ENCODE measurements at places on chromosomes 5 and 9.

DNA sequence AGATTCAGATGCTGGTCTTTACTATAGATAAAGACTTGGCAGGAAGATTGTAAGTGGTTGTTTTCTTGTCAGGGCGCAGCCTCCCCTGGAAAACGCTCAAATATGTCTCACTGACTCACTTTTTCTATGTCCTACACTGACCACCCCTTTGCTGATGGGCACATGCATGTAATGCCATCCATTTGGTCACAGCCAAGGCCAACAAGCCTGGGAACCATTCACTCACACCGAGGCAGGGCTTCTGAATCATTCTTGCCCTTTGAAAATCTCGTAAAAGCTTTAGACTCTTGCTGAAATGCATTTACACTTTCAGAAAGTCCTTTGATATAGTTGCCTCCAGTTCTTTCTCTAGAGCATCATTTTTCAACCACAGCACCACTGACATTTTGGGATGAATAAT, 249.4 kb downstream of the ACTL7B start:
- DNase-seq, result no peak

DNA sequence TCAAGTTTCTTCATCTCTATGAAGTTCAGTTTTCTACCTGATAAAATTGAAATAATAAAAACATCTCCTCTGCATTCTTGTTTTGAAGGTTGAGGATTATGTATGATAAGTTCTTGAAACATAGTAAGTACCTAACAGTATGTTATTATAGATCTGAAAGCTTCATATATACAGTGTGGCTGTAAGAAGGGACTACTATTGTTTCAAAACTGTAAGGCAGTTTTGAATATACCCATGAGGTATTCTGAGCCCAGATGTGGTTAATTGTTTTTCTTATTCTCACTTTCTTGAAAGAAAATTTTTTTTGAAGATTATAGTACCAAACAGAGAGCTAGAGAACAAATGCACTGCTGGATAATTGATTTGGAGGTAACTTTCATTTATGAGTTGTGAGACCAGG, 383.2 kb downstream of the CHSY3 start:
- no peak for DNase-seq

DNA sequence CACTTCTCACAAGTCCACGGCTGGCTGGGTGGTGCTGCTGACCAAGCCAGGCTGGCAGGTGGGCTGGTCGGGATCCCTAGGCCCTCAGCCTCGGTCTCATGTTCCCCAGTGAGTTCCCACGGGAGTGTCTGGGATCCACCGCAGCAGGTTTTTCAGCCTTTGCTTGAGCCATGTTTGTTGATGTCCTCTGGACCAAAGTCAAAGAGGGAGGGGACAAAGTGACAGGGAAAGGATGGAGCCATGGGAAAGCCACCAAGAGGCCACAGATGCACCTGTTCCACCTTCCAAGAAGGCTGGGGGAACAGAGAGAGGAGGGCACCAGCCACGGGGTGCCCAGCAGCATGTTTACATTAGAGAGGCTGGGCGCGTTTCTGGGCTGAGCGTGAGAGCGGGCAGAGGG, 2.8 kb upstream of the UBAC1 start:
- DNase-seq, result no peak

GRCh38 chr5:154087260-154087659, 48.5 kb downstream of the MFAP3 start:
- no peak for DNase-seq

DNA sequence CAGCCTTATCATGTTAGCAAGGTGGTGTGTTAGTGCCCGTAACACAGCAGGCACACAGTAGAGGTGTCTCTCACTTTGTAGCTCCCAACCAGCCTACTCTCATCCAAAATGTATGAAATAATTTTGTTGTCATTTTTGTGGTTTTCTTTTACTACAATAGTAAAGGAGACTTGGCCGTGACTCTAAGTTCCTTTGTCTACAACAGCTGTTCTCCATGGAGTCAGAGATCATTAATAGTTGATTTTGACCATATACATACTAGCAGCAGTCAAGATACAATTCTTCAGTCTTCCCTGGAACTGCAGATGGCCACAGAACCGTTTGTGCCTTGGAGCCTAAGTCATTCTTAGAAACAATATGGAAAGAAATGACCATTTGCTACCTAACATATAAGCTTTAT, 567.1 kb downstream of the TLR4 start:
- DNase-seq, result no peak

DNA sequence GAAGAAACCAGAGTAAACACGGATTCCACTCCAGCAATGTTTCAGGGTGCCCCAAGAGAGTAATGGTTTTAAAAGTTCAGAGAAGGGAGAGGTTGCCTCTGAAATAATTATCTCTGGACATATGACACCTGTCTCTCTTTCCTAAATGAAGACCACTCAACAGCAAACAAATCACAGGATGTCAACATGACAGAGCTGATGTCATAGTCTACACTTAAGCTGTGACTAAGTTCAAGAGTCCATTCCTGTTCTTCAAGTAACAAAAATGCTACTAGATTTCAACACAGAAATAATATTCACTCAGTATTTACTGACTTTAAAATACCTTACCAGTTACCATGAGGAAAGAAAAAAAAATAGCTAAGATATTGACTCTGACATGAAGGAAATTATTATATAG, 44.7 kb upstream of the SLC30A5 start:
- no peak for DNase-seq

DNA sequence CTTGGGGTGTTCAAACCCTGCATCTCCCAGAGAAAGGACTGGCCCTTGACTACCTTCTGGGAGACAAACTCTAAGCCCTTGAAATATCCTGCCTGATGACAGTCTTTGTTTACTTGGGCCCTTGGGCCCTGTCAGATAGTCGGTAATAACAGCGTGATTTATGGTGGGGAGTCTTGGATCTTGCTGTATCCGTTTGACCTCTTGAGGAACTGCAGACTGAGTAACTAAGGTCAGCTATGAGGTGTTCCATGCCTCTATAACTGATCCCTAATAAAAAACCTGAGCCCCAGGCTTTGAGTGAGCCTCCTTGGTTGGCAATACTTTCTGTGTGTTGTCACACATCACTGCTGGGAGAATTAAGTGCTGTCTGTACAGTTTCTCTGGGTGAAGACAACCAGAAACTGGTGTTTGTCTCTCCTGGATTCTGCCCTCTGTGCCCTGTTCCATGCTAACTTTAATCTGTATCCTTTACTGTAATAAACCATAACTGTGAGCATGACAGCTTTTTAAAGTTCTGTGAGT, 56.2 kb upstream of the ANKRD33B start:
- no peak for DNase-seq

DNA sequence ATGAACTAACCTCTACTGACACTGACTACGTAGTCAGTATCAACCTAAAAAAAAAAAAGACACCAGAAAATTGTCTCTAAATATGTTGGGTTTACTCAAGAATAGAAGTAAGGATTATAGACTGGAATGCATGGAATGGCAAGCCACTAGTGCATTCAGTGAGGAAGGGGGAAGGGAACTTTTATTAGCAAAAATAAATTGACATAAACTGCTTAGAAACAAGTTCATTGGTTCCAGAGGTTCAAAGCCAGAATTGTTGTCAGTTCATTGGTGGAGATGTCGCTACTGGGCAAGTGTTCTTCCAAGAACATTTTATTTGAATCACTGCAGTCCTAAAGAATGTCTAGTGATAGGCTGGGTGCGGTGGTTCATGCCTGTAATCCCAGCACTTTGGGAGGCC, 26.1 kb upstream of the AOPEP start:
- DNase-seq, result no peak

- peak; percentile 87 for DNase-seq
Measured at GRCh38 chr9:136483589-136484152, 831 bp upstream of the SEC16A start.

DNA sequence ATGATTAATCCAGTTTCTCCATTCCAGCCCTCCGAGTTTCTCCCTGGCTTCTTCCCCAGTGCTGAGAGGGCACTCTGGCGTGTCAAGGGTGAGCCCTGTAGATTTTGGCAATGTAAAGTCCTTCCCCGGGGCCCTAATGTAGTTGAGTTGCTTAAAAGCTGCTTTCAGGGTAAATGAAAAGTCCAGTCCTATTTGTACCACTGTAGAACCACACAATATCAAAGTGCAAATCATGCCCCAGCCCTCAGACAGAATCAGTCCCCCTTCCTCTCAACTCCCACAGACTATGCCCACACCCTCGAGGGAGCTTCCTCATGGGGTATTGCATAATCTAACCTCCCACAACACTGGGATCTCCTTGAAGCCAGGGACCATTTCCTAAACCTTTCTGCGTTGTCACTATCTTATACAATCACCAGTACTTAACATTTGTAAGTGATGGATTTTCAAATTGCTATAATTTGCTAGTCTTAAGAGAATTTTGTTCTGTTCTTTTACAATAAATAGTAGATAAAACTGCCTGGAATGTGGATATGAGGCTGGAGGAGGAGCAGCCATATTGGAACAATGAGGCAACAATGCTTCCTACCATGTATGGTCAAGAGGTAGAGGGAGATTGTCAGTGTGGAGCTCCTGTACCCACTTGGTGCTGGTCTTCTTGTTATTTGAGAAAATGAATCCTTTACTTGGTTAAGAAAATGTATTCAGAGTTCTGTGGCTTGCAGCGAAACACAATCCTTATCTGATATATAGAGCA, 34.4 kb downstream of the ZNF366 start:
- no peak for DNase-seq

GRCh38 chr5:180683220-180683922, 34.0 kb upstream of the FLT4 start:
- DNase-seq, result no peak

- DNase-seq, result no peak
Measured at GRCh38 chr5:59164041-59164830, 581.4 kb downstream of the RAB3C start.

GRCh38 chr9:108094676-108094993, 605.1 kb upstream of the KLF4 start:
- DNase-seq, result no peak

- DNase-seq, result no peak
Measured at GRCh38 chr9:34638138-34638445, 505 bp upstream of the SIGMAR1 start.

DNA sequence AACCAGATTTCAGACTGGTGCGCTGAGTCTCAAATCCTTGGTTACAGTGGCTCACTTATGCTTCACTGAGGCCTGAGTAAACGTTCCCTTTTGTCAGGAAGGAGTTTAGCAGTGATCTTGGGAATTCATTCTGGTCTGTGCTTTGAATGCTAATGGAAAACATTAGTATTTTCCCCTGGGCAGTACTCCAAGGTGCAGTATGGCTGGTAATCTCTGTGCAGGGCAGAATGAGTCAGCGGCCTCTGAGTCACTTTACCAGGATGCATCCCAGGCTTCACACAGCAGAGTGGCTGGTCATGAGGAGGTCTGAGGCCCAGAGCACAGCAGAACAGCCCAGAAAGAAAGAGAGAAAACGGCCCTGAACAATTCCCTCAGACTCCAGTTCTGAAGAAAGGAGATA, 54.0 kb downstream of the PCA3 start:
- DNase-seq, result no peak

DNA sequence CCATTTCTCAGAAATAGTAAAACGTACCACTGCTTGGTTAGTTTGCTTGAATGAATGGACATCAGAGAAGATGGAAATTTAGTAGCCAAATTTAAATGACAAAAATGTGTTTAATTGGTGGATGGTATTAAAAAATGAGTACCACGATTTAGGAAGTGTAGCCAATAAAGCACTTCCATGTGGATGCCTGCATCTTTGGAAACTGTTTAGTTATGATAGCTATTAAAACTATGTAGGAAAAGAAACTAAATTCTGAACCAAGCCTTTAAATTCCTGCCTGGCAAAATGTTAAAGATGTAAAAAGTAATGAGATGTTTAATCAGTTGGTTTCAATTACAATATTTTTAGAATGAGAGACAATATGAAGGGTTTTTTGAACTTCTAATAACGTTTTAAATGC, 94.8 kb downstream of the NUDT12 start:
- DNase-seq, result no peak

- no peak for DNase-seq
Measured at GRCh38 chr5:145904743-145905142, 31.6 kb upstream of the SH3RF2 start.

DNA sequence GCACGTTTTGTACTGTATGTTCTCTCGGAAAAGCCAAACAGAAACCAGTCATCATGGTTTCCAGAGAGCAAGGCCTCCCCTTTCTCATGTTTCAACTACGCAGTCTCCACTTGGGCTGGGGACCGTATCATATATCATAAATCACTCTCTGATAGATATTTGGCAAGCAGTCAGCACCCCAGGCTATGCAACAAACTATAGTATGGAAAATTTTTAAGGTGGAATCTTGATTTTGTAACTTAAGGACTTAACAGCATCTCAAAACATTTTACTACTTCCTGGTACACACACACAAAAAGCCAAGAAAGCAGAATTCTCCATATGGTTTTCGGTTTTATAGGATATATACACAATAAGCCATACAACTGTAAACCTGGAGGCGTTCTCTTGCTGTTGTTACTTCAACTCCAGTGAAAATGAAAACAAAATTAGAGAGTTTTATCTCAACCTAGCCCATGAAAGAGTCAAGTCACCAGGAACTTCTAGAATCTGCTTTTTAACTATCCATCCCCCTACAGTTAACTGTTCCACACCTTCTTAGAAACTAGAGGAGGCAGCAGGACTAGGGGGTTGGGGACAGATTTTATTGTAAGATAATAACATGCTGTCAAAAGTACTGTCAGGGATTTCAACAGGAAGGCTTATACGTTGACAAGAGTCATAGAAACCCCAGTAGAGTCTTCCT, 283.4 kb downstream of the NFIB start:
- DNase-seq, result no peak

DNA sequence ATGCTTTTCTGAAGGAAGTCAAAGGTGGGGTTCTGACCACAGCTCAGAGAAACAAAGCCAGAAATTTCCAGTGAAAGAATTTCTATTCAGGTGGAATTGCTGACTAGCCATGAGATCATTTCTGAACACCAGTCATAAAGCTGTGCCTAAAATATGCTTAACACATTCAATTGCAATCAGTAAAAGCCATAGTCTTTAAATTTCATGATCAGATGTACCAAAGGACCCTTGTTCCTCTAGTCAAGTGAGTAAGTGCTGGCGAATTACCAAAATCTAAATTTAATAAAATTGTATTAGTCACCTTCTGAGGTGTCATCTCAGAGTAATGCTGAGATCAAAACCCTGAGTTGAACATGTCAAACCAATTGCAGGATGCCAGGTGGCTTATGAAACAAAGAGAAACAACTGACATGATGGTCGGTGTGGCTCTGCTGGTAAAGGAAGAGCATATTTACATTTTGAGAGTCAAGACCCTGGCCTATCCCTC, 334.2 kb upstream of the CCNH start:
- DNase-seq, result no peak

- no peak for DNase-seq
Measured at GRCh38 chr5:74639807-74640449, 600 bp downstream of the ENC1 start.

- no peak for DNase-seq
Measured at GRCh38 chr9:105921057-105921726, 226.9 kb downstream of the TMEM38B start.
